ENCODE measurements at places on chromosomes 12 and 14.
A peak's percentile ranks its signal among the peaks of the same experiment; 100 is the strongest.

GRCh38 chr14:52599974-52600373 lies 47.3 kb downstream of the GPR137C start:
- no peak for DNase-seq

GRCh38 chr14:100440207-100440631 lies 117.1 kb downstream of the SLC25A47 start:
- DNase-seq = peak; percentile 95

DNA sequence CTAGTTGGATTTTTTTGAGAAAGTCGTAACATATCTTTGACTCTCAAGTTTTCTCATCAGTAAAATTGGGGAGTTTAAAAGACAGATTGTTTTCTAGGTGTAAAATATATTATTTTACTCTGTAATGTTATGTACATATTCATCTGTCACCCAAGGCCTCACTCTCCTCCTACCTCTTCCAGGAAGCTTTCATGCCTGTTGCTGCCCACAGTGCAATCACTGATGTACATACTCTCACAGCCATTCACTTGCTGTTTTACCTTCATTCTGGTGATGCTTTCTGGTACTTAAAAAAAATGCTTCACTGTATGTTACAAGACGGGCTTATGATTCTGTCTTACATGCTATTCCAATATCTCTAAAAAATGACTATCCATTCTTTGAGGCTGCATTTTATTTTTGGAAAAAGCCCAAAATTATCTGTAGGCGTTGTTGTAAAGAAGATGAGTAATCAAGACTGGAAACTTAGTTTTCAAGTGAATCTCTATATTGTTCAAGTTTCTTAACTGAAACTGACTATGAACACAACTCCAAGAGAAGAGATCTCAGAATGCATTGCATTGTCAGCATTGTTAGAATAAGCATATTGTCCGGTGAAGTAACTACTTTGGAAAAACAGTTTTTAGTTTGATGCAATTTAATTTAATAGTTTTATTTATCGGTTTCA lies 82.5 kb downstream of the LMO3 start:
- no peak for DNase-seq

DNA sequence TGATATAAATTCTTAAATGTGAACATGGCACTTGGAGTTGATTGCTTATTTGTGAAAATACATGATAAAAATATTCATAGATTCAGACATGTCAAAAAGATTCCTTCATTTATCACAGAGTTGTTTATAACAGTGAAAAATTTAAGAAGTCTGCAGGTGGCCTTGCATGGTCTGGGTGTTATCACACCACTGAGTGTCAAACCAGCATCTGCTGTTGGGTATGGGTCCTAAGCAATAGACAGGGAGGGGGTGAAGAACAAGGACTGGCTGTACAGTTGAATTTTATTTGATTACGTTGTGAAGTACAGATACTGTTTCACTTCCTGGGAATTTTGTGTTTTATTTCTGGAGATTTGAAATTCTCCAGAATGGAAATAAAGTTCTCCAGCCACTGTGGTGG lies 180.4 kb upstream of the HIF1A start:
- DNase-seq = no peak

GRCh38 chr12:20946732-20947131 lies 136.2 kb downstream of the SLCO1B3 start:
- DNase-seq = peak; percentile 8

GRCh38 chr14:73741876-73742519 lies 27.8 kb upstream of the PNMA1 start:
- DNase-seq = no peak

DNA sequence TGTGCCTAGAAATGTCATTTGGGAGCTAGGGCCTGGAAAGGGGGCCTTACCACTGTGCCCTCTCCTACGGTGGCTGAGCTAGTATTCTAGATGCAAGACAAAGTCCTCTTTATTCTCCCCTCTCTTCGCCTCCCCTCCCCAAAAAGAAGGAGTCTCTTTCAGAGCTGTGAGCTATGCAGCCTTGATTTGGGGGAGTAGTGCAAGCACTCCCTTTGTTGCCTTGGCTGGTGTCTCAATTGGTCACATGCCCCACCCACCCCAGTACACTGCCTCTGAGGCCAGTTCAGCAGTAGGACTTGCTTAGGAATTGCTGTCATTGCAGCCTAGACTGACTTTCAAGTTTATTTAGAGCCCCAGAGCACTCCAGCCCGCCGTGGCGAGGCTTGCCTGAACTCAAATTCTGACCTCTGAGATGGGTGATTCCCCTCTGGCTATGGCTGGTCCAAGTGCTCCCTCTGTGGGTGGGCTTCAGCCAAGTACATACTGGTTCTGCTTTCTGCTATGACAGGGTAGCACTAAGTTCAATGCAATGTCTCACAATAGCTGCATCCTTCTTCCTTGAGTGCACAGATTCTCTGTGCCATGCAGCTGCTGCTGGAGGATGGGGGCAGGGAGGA lies 37.0 kb upstream of the FBXO33 start:
- no peak for DNase-seq
